ENCODE measurements at places on chromosomes 6 and 20. TPM values are rescaled to one million over a fixed set of nuclear protein-coding genes. Genes with fewer than 3 reads are reported as not detected.

Gene GRM1
- polyA plus RNA-seq = 0.25 TPM

Gene TAAR9
- polyA plus RNA-seq = not detected

DNA sequence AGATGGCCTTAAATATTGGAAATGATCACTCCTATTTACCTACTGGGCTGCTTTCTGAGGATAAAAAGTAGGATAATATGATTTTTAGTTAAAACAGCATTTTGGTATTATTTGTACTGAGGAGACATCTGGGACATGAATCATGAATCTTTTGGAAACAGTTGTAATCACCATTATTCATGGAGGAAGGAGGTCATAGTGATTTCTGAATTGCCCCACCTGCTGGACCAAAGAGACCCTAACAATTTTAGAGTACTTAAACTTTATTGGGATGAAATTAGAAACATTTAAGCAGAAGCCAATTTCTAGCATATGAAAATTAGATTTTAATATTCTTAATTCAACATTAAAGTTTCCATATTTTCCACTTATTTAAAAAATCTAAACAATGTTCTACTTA lies 108.4 kb upstream of the SIM1 start:
- no peak for DNase-seq

- DNase-seq = no peak
Measured at GRCh38 chr20:59101961-59102360, 59.4 kb upstream of the PRELID3B start.

Gene PSMF1
- polyA plus RNA-seq = 39.3 TPM

Measured in aorta (tissue), 5 donors.